ENCODE measurements at places on chromosomes 16 and 17.

DNA sequence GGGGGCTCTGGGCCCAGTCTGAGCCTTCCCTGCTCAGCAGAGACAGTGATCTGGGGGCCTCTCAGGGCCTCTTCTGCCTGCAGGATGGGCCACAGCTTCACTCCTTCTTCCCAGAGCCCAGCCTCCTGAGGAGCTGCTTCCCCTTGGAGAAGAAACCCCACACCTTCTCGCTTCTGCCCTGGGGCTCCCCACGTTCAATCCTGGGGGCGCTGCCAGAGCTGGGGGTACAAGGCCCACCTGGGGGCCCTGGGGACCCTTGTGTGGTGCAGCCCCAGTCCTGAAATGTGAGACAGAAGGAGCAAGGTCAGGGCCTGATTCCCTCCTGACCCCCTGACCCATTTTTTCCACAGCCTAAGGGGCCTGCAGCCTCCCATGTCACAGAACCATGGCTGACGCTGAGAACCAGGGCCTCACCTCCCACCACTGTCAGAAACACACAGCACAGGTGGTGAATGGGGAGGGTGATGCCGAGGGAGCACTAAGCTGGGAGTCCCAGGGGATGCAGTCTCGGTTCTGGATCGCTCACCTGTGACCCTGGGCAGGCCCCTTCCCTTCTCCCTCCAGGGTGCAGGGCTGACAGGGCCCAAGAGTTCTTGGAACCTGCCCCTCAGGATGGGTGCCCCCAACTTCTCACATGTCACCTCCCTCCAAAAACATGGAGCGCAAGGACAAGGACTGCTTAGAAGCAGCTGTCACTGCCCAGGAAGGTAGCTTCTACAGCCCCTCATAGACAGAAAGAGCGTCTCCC, 21.6 kb upstream of the MPO start:
- DNase-seq, result no peak

GRCh38 chr16:67719778-67720144, 645 bp upstream of the GFOD2 start:
- peak; percentile 58 for DNase-seq

DNA sequence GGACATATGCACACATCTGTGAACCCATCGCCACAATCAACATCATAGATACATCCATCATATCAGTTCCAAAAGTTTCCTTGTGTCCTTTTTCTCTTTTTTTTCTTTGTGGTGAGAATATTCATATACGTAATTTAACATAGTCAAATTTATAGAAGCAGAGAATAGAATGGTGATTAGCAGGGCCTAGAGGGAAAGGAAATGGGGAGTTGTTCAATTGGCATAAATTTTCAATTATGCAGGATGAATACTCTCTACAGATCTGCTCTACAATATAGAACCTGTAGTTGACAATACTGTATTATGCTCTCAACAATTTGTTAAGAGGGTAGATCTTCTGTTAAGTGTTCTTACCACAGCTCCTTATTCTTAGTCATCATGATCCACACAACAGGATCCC, 413.2 kb downstream of the SHISA9 start:
- no peak for DNase-seq

- no peak for DNase-seq
These were observed 1.1 kb upstream of the KIFC3 start for GRCh38 chr16:57803134-57803990.

- no peak for DNase-seq
These were observed 134.7 kb downstream of the RBFOX3 start for GRCh38 chr17:79476074-79476652.

DNA sequence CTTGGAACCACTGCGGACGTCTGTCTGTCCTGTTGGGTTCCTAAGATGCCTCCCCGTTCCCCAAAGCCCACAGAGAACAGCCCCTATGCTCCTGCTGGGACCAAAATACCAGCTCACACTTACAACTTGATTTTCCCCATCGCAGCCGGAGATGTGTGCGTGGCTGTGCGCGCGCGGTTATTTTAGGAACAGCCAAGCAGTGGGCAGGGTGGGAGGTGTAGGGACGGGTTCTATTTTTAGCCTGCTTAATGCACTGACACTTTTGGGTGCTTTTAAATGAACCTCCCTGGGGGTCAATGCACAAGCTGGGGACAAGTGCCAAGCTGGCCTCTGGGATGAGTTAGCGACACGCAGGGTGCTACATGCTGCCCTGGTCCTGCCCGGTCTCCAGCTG, 74.1 kb downstream of the KLHDC4 start:
- no peak for DNase-seq

- no peak for DNase-seq
These were observed 915.0 kb downstream of the CDH11 start for GRCh38 chr16:64206862-64207261.

DNA sequence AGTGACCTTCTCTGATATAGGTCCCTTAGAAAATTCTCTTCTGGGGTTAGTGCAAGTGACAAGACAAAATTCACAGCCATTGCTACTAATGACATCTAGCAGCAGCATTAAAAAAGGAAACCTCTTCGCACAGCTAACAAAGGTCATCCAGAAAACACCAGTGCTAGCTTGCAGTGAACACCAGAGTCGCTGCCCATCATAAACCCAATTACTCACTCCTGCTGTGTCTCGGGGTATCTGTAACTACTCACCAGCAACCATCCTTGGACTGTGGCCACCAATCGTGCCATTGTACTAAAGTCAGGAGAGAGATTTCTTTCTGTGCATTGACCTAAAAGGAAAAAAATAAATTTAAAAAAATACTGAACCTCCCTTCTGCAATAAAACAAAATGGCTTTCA, 1494.7 kb upstream of the CDH8 start:
- DNase-seq, result no peak

GRCh38 chr16:19696328-19696727, 21.7 kb downstream of the KNOP1 start:
- peak; percentile 47 for DNase-seq

GRCh38 chr16:7182510-7183109, 150.0 kb upstream of the RBFOX1 start:
- DNase-seq, result no peak

DNA sequence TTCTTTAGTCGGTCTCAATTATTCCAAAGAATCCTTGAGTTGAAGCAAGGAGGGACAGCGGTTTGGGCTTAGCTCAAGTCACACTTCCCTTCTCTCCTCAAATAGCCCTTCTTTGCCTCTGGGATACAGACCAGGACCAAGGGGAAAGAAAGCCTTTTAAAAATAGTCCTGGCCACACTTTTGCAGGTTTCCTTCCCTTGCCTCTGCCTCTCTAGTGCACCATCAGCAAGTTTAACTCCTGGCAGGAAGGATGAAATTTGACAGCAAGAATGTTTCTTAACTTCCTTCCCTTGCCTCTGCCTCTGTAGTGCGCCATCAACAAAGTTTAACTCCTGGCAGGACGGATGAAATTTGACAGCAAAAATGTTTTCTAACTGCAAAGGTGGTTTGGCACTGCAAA, 7.2 kb upstream of the G6PC1 start:
- no peak for DNase-seq

GRCh38 chr17:19978805-19979211, 1.2 kb upstream of the AKAP10 start:
- no peak for DNase-seq

Data from activated T-cell treated with anti-CD3 and anti-CD28 coated beads, Interleukin-2, amount 50 U/mL, for 24 hours (primary cell).